Activated T-cell treated with anti-CD3 and anti-CD28 coated beads for 48 hours (primary cell): ENCODE measurements at places on chromosomes 4 and X.

GRCh38 chr4:67447873-67448272 lies 97.4 kb downstream of the CENPC start:
- DNase-seq, result no peak

DNA sequence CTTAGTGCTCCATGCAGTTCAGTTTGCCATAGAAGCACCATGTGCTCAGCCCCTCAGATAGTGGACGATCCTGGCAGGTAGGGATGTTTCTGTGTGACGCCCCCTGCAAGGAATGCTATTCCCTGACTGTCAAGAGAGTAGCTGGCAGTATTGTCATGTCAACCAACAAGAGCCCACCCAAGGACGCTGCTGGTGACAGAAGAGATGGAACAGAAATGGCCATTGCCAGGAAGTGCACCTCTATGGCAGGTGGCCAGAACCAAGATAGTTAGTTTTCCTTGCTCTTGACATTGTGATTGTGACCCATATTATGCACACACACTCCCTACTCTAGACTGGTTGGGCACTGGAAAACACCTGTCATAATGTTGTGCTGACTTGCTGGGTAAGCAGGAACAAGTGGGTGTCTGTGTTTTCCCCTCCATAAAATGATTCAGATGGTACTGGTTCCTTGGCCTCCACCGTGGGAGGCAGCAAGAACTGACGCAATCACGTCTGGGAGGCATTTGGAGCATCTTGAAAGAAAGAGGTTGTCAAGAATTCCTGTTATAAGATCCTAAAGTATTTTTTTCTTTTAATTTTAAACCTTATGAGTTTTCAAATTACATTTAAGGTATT lies 507.9 kb downstream of the MID1IP1 start:
- peak; percentile 41 for DNase-seq

DNA sequence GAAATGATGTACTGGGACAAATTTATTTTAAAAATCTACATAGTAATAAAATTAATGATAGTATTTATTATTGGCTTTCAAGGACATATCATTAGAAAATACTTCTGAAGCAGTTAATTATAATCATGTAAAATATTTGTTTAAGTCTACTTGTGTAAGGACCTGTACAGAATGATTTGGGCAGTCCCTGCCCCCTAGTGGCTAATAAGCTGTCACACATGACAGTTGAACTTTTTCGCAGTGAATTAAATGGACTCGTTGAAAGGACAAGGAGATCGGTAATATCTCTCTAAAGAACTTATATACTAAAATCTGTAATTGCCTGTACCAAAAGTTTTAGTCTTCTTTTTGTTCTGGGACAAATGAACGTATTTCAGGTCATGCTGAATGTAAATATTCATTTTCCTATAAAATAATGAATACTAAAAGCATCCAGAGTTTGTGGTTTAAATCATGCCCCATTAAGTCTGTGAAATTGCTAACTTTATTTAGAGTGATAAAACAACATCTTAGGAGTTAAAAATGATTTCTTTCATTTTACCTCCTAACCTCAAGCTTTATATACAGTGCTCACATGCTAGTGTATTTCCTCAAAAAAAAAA lies 13.6 kb downstream of the EXOC1 start:
- DNase-seq, result no peak

- no peak for DNase-seq
Measured at GRCh38 chrX:43643662-43644061, 12.4 kb upstream of the MAOA start.

DNA sequence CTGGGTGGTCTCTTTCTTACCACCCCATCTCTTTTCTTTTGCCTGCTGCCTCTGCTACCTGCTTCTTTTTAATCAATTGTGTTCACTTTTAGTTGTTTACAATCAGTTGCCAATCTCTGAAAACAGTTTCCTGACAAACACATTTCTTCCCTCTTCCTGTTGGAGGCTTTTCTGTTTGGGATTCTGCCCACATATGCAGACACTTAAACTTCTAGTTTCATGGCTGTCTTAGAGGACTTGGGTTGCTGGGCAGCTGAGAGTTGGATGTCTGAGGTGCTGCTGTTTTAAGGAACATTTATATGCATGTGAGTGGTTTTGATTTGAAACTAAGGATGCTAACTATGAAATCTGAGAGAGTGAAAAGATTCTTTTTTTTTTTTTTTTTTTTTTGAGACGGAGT lies 112.3 kb upstream of the LIMCH1 start:
- no peak for DNase-seq

DNA sequence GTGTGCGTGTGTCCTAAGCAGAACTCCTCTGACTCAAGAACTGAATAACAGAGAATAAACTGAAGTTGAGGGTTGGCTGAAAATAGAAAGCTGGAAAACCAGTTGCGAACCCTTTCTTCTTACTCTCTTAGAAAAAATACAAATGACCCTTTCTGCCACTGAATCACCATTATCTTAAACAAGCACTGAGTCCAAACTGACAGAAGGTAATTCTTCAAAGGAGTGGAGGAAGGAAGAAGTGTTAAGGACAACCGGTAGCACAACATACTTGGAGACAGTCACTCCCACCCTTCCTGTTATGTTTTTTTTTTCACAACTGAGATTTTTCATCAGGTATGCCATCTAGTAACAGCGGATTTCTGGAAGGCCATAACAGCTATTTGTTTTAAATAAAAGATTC lies 38.1 kb downstream of the HELQ start:
- no peak for DNase-seq

DNA sequence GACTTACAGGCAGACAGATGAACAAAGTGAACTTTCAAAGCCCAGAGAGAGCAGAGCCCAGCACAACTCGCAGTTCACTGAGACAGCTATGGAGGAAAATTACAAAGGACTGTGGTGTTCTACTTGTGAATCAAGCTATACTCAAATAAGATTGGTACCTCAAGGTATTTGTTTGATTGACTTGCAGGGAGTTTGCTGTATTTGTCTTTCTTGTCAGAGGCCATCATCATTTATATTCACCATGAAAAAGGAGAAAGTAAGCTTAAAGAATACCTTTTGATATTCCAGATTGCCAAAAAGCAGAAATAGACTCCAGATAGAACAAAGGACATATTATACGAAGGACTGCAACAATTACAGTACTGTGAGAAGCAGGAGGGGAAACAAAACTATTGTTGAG lies 1047.9 kb downstream of the RPA4 start:
- DNase-seq, result no peak

GRCh38 chrX:136781180-136781797 lies 557 bp upstream of the ARHGEF6 start:
- DNase-seq, result no peak

DNA sequence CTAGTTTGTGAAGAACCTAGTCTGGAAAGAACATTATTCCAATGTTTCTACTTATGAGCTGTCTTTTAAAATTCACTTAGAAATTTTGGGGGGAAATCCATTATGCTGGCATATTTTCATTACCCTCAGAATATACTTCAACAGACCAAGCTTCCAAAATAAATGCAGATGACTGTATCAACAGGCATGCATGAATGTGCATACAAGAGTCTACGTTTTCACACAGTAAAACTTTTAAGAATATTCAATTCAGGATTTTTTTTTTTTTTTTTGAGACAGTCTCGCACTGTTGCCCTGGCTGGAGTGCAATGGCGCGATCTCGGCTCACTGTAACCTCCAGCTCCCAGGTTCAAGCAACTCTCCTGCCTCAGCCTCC lies 49.7 kb downstream of the ABCG2 start:
- no peak for DNase-seq

DNA sequence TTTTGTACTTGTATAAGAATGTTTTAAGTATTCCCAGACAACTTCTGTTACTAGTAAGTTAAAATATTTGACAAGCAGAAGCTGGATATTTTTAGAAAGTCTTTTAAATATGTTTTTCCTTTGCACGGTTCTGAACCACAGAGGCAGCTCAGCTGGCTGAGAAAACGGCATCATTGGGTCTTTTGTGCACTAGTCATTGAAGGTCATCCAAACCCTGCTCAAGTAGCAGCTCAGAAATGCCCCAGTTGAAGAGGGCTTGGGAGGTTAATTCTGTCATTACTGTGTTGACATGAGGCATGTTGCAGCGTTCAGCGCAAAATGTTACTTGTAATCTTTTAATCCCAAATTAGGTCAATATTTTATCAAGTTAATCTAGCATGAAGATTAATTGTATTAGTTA lies 383.7 kb upstream of the FAM241A start:
- DNase-seq, result no peak

GRCh38 chr4:80097400-80098177 lies 24.6 kb upstream of the ANTXR2 start:
- DNase-seq, result no peak

- no peak for DNase-seq
Measured at GRCh38 chr4:146960634-146961033, 15.0 kb upstream of the TTC29 start.

DNA sequence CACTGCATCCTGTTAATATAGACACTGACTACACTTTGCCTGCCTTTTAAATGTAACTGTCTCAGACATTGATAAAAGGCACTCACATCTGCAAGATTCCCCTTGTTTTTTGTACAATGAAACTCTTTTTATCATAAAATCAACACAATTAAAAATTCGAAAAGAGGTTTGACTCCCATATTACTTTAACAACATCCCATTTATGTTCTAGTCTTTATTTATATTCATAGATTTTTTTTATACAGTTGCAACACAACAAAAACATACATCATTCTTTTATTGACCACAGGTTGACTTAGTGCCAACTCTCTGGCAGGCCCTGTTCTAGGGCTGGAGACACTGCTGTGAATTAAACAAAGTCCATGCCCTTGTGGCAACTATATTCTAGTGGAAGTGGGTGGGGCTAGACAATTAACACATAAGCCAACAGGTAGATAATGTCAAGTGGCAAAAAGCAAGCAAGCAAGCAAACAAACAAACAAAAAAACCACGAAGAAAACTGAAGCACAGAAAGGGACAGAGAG lies 36.8 kb downstream of the ANK2 start:
- no peak for DNase-seq

DNA sequence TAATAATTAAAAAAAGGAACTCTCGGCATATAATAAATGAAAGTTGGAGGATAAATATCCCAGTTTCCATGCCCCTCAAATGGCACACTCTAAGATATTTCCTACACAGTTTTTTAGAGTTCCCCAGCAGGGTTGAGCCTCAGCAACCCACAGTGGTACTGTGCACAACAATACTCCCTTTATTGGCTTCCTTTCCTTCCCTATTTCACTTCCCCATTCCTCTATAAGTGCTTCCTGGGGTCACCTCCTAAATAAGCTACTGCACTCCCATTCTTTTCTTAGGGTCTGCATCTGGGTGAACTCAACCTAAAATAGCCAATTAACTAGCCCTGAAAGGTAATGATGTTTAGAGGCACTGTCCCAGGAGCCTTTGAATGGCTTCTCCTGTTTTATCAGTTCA lies 76.4 kb upstream of the NHS start:
- no peak for DNase-seq

DNA sequence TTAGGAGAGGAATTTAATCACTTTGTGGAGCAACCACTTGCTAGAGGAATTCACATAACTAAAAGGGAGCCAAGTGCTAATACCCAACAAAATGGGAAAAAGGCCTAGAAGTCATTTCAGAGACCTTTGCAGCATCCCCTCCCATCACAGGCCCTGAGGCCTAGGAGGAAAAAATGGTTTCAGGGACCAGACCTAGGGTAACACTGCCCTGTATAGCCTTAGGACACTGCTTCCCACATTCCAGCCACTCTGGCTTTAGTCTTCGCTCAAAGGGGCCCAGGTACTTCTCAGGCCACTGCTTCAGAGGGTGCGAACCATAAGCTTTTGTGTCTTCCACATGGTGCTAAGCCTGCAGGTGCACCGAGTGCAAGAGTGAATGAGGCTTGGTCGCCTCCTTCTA lies 19.1 kb downstream of the SPANXN2 start:
- DNase-seq, result no peak

DNA sequence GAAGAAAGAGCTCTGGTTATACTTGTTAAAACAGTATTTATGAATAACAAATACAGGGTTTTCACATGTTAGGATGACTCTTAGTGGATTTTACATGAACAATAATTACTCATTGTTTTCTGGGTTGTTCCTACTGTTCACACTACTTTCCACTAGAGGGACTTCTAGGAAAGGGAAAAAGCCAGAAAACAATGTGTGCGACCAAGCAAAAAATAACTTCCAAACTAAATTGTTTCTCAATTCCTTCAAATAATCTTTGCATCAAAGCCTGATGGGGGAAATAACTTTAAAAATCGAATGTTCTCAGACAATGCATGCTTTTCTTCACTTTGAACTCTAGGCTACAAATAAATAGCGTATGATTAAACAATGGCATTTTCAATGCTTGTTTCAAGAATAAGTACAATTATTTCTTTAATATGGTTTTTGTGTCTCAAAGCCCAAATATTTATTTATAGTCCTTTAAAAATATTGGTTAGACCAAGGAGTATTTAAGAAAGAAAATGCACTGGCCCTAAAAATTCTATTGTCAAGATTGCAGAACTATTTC lies 72.1 kb upstream of the ETNPPL start:
- no peak for DNase-seq

DNA sequence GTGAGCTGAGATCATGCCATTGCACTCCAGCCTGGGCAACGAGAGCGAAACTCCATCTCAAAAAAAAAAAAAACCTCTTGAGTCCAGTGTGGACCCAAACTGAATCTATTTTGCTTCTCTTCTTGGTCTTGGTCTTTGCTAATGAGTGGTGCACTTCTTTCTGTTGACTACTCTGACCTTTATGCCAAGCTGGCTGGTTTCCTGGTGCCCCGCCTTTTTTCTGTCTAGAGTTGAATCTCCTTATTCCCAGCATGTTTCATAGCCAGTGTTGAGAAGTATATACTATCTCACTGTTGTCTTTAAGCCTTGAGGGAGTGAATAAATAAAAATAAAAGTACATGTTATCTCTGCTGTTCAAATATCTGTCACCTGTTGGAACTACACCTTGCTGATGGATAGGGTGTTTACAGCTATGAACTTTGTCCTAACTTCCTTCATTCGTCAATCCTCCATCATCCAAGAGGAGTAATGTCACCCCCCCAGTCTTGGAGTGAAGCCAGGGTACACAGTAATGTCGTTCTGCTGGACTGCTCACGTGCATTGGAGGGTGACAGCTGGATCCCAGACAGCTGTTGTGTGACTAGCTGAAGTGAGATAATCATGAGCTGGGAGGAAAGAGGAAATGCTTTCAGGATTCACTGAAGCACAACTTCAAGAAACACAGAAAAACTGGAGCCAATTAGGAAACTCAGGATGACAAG lies 99.3 kb upstream of the PRKG2 start:
- no peak for DNase-seq

DNA sequence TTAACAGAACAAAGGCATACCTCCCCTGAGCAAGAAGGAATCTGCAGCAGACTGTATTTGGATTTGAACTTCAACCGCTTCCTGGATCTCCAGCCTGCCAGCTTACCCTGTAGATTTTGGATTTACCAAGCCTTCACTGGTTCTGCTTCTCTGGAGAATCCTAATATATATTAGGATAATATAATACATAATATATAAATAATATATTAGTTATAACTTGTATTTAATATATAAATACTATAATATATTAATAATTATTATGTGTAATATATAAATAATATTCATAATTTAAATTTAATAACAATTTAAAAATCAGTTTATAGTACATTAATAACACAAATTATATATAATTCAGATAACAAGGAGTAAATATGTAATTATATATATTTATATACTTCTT lies 121.4 kb downstream of the COX18 start:
- DNase-seq, result no peak

- DNase-seq, result peak; percentile 13
Measured at GRCh38 chr4:145956288-145956890, 17.8 kb upstream of the ZNF827 start.

- no peak for DNase-seq
Measured at GRCh38 chrX:16516232-16516876, 133.6 kb upstream of the S100G start.
